ENCODE measurements at places on chromosomes 2 and 18. TPM values are rescaled to one million over a fixed set of nuclear protein-coding genes. Genes with fewer than 3 reads are reported as not detected.

DNA sequence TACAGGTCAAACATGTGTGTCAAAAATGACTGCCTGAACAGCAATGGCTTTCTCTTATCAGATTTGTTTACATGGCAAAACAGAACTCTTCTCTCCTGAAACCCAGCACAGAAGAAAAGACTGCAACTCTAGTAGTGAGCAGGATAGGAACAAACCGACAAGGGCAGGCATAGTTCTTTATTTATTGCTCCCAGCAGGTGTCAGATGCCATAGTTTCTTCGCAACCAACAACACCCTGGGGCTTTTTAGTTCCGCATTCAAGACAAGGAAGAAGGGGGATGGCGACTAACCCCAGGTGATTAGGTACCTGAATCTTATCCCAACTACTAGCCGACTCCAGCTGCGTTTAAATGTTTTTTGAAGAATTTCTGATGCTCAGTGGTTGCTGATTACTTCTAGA, 367.5 kb upstream of the FIGN start:
- DNase-seq, result no peak

GRCh38 chr18:59724103-59724502, 26.9 kb upstream of the CCBE1 start:
- no peak for DNase-seq

DNA sequence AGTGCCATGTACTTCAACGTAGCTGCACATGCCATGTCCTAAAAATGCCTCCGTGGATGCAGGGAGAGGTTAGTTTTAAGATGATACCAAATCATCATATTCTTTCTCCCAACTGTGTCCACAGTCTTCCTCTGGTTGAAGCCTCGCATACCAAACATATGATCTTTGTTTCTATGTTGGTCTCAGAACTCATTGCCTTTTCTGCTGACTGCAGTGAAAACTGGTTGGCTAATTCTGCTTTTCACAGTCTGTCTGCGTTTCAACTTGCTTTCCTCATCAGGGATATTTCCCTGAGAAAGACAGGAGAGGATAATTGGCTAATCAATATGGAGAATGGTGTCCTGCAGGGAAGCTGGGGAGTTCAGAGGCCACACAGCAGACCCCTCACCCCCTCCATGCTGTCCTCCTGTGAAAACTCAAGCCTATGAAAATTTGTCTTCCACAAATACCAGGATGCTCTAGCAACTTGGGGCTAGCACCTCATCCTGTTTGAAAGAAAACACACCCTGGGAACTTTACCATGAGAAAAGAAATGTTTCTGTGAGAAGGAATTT, 192.2 kb upstream of the PXDN start:
- no peak for DNase-seq

GRCh38 chr2:161122772-161123530, 37.3 kb upstream of the TANK start:
- DNase-seq, result peak; percentile 41

DNA sequence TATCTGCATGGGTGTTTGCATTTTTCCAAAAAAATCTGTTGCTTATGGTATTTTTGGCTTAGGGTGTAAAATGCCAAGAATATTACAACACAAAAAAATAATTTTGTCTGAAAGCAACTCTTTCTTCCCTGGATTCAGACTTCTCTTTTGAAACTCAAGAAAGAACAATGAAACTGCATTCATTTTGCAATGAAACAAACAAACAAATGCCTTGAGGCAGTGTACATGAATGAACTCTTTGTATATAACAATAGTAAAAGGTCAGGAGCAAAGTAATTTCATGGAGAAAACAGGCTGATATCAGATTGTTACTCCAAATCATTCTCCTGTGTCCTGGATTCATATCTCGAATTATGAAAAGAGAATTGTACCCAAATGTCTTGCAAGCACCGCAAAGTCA, 301.6 kb upstream of the CDH20 start:
- no peak for DNase-seq

PDE11A gene
- total RNA-seq, result 5.7 TPM

Measured in K562 (cell line).